ENCODE measurements at places on chromosomes 1 and 21.

DNA sequence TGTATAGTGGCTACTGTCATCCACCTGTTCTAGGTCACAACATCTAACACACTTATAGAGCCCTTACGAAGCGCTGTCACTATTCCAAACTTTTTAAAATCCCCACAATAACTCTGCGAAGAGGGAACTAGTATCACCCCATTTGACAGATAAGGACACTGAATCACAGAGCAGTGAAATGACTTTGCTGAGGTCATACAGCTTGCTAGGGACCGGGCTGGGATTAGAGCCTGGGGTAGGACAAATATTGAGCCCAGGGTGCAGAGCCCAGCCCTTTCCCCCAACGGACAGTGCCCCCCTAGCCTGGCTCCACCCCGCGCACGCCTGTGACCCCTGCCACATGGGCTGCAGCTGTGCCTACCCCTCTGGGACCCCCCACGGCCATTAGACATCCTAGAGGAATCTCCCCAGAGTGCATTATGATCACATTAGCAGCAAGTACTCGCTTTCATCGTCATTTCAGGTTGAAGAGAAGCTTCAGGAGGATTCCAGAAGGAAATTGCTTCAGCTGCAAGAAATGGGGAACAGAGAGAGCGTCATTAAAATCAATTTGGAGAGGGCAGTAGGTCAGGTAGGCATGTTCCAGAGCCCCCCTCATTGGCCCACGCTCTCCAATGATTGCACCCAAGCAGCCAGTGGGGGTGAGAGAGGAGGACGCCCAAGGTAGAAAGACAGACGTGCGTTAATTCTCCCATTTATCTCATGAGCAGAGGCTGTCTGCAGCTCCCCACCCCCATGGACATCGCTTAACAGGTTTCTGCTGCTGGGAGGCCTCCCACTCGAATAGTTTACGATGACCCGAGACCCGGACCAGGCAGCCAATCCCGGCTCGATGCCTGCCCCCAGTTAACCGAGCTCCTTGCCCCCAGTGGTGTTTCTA lies 77.2 kb downstream of the FHAD1 start:
- DNase-seq = no peak

DNA sequence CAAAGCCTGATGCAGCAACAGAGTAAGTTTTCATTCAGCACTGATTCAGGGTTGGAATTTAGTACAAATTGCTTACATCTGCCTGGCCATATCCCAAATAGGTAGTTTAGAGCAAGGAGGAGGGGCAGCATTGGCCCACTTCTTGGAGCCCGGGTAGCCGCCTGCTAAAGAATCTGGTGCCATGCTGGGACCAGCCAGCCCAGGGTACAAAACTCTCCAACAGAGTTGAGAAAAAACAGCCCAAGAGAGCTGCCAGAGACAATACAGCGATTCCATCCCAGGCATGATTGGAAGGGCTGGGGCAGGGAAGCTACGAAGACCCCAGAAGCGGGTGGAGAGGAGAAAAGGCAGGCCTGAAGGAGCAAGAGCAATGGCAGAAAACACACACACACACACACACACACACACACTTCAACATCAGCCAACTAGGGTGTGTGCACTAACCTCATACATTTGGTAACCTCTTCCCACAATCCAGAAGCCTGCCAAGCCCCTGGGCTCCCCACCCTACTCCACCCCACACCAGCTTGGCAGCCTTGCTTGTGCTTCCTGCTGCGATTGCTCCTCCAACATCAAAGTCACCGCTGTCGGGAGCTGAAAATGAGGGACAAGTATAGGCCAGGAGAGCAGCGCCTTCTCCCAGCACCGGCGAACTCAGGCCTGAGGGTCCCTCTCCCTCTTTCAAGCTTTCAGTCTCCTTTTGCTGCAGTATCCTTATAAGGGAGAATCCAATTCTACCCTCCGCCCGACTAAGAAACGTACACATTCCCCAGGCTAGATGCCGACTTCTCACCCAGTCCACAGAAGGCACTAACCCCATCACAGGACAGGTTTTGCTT lies 1.2 kb downstream of the PIK3C2B start:
- no peak for DNase-seq

DNA sequence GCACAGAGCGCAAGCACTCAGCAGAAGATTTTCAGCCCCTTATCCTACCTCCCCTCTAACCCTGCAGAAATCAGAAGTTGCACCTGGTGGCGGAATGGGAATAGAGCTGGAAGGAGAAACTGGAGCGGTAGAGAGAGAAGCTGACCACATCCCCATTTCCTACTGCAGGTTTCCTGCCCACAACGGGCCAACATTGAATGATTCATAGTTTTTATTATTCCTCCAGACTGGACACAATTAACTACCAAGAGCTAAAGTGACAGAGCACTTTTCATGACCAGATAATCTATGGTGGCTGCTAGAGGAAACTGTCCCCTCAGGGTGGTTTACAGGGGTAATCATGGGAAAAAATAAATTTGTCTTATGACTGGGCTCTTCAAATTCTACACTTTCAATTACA lies 21.3 kb upstream of the LRRC8D start:
- no peak for DNase-seq

- no peak for DNase-seq
These were observed 39.5 kb downstream of the TMEM200B start for GRCh38 chr1:29084196-29084521.

GRCh38 chr1:201191653-201192260 lies 1.1 kb downstream of the IGFN1 start:
- no peak for DNase-seq
